Urothelium cell line (cell line): ENCODE measurements at places on chromosomes 2 and 18.

DNA sequence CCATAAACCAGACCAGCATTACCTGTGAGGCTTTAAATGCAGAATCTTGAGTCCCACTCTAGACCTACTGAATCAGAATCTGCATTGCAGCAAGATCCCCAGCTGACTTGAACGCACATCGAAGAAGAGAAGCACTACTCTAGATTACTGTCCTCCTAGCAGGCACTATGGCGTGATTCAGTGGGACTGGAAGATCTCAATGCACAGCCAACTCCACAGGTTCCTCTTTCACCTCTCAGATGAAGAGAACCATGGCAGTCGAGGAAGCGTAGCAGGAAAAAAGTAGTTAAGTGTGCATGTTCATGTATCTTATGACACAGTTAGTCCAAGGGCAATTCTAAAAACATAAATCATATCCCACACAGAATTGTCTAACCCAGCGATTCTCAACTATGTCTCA is 97.4 kb downstream of the STK39 start:
- DNase-seq: no peak

GRCh38 chr2:1713142-1713838 is 31.0 kb downstream of the PXDN start:
- no peak for DNase-seq

GRCh38 chr2:133200684-133201421 is 367.4 kb downstream of the NCKAP5 start:
- peak; percentile 71 for DNase-seq

DNA sequence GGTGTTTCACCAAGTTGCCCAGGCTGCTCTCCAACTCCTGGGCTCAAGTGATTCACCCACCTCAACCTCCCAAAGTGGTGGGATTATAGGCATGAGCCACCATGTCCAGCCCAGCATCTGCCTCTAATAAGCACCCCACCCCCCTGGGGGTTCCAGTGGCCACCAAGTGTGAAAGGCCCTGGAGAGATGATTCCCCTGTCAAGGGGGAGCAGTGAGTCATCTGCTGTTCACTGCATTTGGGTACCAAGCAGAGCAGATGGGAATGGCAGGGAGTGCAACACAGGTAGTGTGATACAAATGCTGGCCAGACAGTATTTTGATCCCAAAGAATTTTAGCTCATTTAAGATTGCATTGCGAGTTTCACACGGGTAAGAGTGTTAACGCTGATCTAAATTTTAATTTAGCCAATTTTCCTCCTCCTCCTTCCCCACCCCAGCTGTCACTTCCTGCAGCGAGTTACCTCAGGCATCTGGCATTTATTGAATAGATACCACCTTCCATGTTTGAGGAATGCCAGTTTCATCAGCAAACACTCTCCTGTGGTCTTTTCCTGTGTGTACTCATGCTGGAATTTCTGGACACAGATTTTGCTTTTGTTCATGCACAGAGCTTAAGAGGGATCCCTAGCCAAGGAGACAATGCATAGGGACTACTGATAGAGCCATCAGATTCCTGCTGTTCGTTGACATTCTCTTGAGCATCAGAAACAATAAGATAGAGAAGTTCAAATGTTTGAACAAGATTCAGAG is 32.4 kb upstream of the NCK2 start:
- peak; percentile 70 for DNase-seq
